ENCODE measurements at places on chromosomes 16 and 17. TPM values are rescaled to one million over a fixed set of nuclear protein-coding genes. Genes with fewer than 3 reads are reported as not detected.

DNA sequence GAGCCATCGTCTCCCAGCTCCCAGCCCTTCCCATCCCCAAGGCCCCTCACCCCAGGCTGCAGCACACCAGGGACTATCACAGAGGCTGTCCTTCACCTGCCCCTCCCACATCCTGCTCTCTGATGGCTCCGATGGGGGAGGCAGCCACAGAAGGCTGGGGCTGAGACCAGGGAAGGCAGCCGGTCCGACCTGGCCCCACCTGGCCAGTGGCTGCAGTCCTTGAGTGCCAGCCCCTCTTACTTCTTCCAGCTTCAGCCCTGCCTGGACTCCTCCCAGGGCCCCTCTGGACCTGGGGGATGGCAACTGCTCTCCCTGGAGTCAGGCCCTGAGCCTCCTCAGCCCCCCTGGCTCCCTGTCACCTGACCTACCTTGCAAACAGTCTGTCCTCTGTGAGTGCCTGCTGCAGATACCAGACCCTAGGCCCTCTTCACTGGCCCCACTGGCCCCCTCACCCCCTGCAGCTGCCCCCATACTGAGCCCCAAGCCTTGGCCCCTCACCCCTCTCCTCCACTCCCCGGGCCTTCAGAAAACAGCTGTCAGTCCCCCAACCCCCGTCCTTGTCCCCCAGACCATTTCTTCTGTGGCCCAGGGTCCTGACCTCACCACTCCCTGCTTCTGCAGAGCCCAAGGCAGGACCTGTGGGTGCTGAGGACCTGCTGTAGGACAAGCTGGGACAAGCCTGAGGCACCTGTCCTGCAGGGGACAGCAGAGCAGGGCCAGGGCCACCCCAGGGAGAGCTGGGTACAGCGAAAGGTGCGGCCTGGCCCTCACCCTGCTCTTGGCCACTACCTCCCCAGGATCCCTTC, 12.6 kb upstream of the SRRM2 start:
- DNase-seq = no peak

GRCh38 chr17:31488982-31489294, 97.5 kb downstream of the RAB11FIP4 start:
- DNase-seq = no peak

DNA sequence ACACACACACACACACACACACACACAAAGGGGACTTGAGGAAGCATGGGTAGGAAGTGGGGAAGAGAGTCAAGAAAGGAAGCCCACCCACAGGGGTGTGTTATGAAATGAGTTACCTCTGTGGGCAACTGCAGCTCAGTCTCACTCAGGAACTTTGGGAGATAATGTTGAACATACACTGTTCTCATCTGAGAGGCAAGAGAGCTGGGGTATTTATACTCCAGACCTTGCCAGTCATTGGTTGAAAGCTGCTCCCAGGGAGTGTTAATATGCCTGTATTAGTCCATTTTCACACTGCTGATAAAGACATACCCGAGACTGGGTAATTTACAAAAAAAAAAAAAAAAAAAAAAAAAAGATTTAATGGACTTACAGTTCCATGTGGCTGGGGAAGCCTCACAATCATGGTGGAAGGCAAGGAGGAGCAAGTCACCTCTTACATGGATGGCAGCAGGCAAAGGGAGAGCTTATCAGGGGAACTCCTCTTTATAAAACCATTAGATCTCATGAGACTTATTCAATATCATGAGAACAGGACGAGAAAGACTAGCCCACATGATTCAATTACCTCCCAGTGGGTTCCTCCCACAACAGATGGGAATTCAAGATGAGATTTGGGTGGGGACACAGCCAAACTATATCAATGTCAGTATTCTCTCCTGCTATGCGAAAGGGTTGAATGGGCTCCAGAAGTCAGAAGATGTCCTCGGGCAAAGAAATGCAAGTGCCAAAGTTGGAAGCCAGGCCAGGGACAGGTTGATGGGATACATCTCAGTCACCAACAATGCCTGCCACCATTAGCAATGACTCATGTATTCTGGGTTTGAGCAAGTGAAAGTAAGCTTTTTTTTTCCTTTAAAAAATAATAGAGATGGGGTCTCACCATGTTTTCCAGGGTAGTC, 270.5 kb downstream of the MRTFB start:
- no peak for DNase-seq

DNA sequence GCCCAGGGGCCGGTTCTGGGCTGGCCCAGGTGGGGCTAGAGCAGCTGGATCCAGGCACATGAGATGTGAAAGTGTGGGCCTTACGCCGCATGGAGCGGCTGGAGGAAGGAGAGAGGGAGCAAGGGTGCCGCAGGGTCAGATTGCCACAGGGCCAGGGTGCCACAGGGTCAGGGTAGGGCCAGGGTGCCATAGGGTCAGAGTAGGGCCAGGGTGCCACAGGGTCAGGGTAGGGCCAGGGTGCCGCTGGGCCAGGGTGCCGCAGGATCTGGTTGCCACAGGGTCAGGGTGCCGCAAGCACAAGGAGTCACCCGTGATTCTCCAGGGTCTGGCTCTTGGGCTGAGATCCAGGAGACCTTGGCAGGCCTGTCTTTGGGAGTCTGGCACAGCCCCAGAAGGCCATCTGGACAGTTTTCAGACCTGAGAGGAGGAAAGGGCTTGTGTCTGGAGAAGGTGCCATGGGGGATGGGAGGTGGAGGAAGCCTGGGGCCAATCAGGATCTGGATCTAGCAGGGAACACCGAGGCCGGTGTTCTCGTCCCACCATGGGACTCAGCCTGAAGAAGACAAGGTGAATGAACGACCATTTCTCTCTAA, 13.1 kb upstream of the LASP1NB start:
- no peak for DNase-seq

- no peak for DNase-seq
Measured at GRCh38 chr16:19130852-19131824, 17.4 kb downstream of the ITPRIPL2 start.

DNA sequence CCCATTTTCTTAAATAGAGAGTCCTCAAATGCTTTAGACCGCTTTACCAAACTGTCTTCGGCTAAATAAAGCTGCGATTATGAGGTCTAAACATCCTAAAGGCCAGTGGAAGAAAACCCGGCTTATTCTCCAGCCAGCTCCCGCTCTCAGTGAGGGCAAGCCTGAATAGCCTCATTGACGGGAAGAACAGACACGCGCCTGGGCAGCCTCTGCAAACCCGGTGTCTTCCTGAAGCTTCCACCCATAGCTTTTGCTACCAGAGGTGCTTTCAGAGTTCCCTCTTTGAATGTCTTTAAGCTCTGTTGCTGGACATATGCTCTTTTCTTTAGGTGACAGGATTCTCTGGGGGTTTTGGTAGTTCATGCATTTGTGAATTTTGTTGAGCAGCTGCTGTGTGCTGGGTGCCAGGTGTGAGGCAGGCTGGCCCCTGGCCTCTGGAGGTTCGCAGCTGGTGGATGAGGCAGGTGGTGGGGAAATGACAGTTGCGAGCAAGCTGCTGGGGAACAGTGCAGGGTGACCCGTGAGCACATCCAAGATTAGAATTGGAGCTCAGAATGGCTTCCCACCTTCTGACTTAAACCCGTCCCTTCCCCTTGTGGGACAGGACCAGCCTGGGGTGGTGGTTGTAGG, 44.7 kb downstream of the CRISPLD2 start:
- DNase-seq = no peak

GRCh38 chr17:31919802-31920525, 16.8 kb upstream of the SUZ12 start:
- no peak for DNase-seq

The LLGL1 gene
- total RNA-seq = 46.1 TPM
